ENCODE measurements at places on chromosomes 5 and 9. TPM values are rescaled to one million over a fixed set of nuclear protein-coding genes. Genes with fewer than 3 reads are reported as not detected.

DNA sequence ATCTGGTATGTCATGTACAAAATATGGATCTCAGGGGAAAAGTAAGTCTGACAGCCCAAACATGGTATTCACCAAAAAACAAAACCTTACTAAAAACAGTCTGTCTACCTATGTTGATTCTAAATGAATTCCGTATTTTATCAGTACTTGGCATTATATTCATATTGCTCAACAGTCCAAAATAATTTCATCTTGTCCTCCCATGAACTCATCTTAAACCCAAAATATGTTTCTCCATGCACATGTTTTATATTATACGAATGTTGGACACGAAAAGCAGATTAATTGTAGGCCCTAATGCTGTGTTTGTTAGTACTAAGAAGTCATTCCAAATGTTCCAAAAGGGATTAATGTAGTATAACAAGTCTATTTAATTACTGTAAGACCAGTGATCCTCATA is 20.1 kb downstream of the NFIB start:
- no peak for DNase-seq

- peak; percentile 92 for DNase-seq
These were observed 41.1 kb downstream of the GALNT12 start for GRCh38 chr9:98848450-98849149.

GRCh38 chr5:4906786-4907185 is 233.3 kb upstream of the ADAMTS16 start:
- DNase-seq = peak; percentile 33

PITX1 gene
- 17.3 TPM for total RNA-seq

GRCh38 chr5:10115669-10116068 is 134.0 kb downstream of the ATPSCKMT start:
- DNase-seq = no peak

GNE gene
- 24.1 TPM for total RNA-seq

Measured in umbilical cord (tissue), 2 donors.